Activated CD4-positive, alpha-beta T cell treated with anti-CD3 and anti-CD28 coated beads, Interleukin-2, amount 50 U/mL, for 1 hour (primary cell): ENCODE measurements at places on chromosomes 11 and 22.

- no peak for DNase-seq
These were observed 160.5 kb upstream of the DDI1 start for GRCh38 chr11:103875855-103876510.

DNA sequence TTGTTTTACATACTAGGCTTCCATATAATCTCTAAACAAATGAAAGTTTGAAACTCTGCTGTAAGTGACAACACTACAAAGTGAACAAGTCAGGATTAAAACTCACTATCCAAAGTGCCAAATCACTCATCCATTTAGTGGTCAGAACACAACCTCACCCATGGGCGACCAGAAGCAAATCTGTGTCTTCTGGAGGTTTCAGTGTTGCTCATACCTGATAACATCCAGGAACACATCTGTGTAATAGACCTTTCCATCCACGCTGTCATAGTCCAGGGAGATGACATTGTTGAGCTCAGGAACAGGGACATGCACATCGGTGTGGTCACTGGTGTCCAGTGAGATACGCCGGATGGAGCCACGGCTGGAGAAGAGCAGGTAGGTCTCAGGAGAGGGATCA lies 28.5 kb upstream of the CKAP5 start:
- no peak for DNase-seq

DNA sequence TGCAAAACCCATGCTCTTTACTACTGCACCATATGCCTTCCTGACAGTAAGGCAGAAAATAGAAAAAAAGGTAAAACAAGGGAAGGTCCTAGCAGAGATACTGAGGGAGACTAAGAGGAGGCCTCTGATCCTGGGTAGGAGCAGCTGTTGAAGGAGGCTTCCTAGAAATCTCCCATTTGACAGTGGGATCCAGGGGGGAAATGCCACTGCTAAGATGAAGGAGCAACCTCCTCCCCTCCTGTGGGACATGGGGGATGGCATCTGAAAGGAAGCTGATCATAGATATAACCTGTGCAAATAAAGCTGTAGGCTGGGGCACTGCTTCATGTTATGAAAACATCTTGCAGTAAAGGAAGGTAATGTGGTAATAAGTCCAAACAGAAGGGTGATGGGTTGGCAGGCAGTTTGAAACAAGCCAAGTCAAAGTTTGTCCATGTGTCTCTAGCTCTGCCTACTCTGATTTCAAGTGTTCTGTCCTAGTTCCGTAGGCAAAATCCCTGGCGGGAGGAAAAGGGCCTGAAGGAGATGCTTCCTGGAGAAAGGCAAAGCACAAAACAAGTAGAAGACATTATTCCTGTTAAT lies 86.7 kb upstream of the EED start:
- no peak for DNase-seq

- peak; percentile 39 for DNase-seq
These were observed 27.0 kb downstream of the CABIN1 start for GRCh38 chr22:24037851-24038765.

DNA sequence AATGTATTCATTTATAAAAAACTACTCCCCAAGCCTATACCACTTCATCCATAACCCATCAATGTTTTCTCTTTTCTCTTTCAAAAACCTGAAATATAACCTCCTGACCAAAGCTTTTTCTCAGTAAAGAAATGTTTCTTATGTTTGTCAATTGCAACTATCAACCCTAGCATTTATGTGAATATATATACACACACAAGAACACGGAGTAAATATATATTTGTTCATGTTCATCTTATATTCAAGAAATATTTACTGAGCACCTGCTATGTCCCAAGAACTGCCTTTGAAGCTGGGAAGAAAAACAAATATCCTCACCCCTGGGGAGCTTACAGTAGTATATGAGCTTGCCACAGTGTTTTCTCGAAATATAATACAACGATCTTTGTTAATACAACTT lies 3.5 kb downstream of the MRTFA start:
- no peak for DNase-seq

DNA sequence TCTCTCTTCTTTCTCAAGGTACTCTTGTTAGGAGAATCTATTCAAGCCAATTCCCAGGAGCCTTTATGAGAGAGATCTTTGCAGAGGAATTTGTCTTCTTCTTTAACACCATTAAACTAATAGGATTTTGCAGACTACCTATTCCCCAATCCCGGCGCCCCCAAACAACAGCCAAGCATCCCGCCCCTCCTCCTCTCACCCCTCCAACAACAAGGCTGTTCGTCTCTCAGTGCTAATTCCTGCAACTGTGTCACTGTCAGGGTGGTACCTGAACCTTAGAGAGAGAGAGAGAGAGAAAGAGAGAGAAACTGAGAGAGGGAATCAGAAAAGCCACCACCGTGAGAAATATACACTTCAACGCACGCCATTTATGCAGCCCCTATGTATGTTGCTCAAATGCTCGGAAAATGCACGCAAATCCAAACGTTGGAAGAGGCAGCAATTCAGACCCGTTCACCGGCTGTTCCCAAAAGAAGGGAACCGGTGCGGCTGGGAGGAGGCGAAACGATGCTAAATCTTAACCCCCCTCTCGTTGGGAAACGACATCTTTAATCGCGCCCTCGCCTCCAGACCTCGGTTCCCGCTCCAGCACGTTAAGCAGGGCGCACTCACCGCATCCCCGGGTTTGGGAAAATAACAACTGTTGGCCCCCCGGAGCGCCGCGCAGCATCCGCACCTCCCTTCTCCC lies 961 bp downstream of the KCNA4 start:
- DNase-seq: no peak

DNA sequence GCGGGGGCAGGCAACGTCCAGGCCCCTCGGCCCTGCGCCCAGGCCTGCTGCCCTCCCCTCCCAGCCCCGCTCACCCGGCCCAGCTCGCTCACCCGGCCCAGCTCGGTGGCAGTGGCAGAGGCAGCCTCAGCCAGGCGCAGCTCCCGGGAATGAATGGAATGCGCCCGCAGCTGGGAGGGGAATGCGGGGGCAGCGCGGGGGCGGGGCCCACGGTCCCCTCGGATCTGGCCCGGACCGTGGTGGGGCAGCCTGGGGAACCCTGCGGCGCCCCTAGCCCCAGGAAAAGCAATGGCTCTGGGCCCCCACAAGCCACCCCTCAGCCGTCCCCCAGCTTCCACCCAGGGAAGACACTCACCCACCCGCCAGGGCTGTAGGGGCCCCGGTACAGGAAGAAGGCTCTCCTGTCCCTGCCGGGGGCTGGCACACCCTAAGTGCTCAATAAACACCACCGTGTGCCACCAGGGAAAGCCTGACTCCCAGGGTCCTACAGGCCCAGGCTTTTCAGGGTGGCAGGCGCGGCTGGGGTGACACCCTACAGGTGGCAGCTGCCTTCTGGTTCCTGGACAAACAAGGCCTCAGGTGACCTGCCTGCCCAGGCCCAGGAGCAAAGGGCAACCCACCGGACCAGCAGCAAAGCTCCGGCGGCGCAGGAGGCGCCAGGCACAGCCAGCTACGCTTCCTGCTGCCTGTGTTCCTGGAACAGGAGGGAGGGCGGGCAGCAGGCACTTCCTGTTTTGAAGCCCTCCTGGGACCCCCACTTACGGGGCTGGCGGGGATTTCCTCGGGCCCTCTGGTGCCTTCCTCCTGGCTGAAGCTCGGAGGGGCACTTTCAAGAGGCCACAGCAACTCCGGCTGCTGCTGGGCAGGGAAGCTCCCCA lies 13.8 kb downstream of the PLXNB2 start:
- DNase-seq: no peak

- DNase-seq: no peak
These were observed 78.3 kb upstream of the RASSF10 start for GRCh38 chr11:12930850-12931249.

- DNase-seq: no peak
These were observed 2.2 kb downstream of the PHRF1 start for GRCh38 chr11:578276-579035.

DNA sequence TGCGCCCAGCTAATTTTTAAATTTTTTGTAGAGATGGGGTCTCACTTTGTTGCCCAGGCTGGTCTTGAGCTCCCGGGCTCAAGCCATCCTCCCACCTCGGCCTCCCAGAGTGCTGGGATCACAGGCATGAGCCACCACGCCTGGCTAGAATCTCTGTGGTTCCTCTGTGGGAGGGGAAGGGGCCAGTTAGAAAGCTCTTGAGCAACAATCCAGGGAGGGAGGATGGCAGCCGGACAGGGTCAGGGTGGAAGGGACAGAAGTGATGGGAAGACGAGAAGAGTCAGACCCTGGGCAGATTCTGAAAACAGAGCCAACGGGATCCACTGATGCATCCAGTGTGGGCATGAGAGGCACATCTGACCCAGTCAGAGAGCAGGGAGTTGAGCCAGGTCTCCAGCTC lies 38.9 kb upstream of the MN1 start:
- DNase-seq: no peak

DNA sequence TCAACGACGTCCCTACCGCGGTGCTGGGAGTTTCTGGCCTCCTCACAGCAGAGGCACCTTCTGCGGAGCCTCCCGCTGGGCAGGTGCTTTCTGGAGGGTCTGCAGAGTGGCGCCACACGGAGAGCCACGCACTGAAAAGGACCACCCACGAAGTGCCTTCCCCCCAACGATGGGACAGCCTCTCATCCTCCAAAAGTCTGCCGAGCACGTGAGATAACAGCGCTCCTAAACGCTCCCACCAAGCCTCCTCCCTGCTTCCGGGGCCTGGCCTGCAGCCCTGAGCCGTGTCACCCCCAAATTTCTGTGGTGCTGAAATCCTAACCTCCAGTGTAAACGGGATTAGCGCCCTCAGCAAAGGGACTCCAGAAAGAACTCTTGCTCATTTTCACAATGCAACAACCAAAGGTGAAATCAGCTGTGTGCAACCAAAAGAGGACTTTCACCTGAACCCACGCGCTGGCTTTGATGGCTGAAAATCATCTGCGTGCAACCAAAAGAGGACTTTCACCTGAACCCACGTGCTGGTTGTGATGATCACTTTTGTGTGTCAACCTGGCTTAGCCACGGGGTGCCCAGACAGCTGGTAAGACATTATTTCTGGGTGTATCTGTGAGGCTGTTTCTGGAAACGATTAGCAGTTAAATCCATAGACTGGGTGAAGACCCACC lies 924.6 kb downstream of the BRD1 start:
- DNase-seq: no peak

GRCh38 chr11:587546-587945 lies 11.3 kb downstream of the PHRF1 start:
- no peak for DNase-seq

DNA sequence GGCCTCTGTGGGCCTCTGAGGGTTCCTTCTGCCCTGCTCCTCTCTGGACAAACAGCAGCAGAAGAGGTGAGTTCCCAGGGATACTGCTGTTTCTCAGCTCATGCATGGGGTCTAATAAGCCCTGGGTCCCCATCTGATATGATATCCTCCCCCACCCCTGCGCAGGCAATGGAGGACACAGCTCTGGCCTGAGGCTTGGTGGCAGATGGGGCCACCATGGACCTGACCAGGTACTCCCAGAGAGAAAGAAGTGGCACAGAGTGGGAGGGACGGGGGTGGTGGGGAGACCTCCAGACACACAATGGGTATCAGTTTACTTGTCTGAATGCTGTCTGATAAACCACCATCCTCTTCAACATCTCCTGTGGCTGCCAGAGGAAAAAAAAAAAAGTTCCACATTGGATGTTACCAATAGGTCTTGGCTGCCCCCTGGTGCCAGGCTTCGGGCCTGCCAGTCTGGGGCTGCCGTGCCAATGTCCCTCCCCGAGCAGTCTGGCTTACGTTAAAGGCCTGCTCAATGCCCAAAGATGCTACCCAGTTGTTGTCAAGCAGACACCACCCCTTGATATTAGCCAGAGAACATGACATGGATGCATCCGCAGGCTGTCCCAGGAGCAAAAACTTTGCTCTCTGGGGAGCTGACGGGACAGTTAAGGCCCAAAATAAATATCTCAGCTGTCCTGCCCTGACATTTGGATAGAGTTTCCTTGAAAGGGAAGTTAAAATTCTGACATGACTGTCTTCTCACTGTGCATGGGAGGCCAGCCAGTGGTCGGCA lies 27.9 kb upstream of the ABCC8 start:
- DNase-seq: peak; percentile 81

GRCh38 chr11:85123752-85124231 lies 503.4 kb downstream of the DLG2 start:
- no peak for DNase-seq

- no peak for DNase-seq
These were observed 59.4 kb downstream of the OTOG start for GRCh38 chr11:17606233-17607082.

GRCh38 chr11:65919573-65920371 lies 546 bp downstream of the DRAP1 start:
- peak; percentile 48 for DNase-seq

GRCh38 chr11:18608376-18608775 lies 8.8 kb downstream of the MISFA start:
- DNase-seq: no peak

- DNase-seq: no peak
These were observed 298.0 kb upstream of the PLET1 start for GRCh38 chr11:112558691-112559090.

GRCh38 chr11:124402326-124402922 lies 3.6 kb upstream of the OR8B3 start:
- DNase-seq: peak; percentile 21

DNA sequence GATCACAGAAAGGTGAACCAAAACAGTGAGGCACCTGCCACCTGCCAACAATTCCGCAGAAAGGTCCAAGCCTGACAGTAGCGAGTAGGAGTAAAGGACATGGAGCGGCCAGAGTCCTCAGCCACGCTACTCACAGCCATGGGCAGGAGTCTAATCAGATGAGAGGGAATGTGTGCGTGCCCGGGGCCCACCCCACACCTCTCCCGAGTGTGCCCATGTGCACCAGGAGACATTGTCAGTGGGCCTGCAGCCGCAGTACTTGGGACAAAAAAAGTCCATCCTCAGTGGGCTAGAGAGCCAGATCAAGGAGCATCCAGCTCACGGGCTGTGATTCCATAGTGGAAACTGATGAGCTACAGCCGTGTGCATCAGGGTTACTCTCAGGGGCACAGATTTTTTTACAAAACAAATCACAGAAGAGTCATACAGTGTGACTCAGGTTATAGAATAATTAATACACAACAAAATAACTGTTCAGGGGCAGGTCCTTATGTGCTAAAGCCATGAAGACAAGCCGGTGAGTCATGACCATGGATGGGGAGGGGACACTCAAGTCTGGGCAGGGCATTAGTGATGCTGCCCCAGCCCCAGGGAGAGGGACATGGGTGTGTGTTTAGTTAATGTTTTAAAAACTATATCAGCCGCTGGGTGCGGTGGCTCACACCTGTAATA lies 12.0 kb downstream of the SART1 start:
- no peak for DNase-seq

DNA sequence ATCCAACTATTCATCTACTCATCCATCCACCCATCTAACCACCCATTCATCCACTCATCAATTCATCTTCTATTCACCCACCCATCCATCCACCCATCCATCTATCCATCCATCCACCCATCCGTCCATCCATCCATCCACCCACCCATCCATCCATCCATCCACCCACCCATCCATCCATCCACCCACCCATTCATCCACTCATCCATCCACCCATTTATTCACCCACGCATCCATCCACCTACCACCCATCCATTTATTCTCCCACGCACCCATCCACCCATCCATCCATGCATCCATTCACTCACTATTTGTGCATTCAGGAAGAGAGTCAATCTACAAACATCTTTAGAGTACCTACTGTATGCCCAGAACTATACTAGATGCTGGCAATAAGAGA lies 482.3 kb downstream of the NTM start:
- no peak for DNase-seq

GRCh38 chr22:41816871-41817270 lies 16.0 kb upstream of the SREBF2 start:
- no peak for DNase-seq

GRCh38 chr22:33512908-33513307 lies 407.4 kb downstream of the LARGE1 start:
- no peak for DNase-seq
